NCI-H1105 treated with DMSO at 0.1 percent for 48 hours (cell line): ENCODE measurements at places on chromosomes 1 and 21.

DNA sequence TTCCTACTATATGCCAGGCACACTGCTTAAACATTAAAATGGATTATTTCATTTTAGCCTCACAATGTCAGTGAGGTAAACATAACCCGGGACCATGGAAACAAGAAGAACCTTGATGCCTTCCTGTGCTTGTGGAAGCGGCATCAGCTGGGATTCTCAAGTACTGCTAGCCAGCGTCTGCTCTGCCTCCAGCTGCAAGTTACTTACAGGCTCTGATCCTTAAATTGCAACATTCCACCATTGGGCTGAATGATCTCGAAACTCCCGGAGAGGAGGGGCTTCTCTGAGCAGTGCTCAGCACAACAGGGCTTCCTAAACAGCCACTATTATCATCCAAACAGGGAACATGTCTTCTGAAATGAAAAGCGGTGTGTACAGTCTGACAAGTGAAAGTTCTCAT is 6.7 kb upstream of the MAN1C1 start:
- no peak for DNase-seq

GRCh38 chr1:24501371-24502064 is 1.1 kb upstream of the RCAN3 start:
- no peak for DNase-seq

DNA sequence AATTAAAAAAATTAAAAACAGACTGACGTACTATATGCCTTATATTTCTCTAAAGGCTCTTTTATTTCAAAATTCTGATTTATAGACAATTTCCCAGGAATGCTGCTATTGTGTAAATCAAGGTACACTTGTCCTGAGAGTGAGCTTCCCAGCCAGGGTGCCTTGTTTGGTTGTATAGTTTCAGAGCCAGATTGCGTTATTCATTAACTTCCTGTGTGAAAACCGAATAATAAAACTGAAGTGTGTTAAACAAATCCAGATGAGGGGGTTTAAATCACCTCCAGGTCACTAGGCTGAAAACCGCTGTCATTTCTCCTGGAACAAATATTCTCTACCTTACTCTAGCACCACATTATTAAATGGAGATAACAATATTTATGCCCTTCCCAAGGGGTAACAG is 68.7 kb downstream of the LMX1A start:
- DNase-seq = no peak

- no peak for DNase-seq
Measured at GRCh38 chr1:88216441-88216840, 467.6 kb upstream of the PKN2 start.

- no peak for DNase-seq
Measured at GRCh38 chr1:241308011-241308410, 49.0 kb downstream of the RGS7 start.

- no peak for DNase-seq
Measured at GRCh38 chr1:77310924-77311323, 29.1 kb downstream of the AK5 start.

- no peak for DNase-seq
Measured at GRCh38 chr1:202164271-202165037, 4.1 kb upstream of the PTPN7 start.

DNA sequence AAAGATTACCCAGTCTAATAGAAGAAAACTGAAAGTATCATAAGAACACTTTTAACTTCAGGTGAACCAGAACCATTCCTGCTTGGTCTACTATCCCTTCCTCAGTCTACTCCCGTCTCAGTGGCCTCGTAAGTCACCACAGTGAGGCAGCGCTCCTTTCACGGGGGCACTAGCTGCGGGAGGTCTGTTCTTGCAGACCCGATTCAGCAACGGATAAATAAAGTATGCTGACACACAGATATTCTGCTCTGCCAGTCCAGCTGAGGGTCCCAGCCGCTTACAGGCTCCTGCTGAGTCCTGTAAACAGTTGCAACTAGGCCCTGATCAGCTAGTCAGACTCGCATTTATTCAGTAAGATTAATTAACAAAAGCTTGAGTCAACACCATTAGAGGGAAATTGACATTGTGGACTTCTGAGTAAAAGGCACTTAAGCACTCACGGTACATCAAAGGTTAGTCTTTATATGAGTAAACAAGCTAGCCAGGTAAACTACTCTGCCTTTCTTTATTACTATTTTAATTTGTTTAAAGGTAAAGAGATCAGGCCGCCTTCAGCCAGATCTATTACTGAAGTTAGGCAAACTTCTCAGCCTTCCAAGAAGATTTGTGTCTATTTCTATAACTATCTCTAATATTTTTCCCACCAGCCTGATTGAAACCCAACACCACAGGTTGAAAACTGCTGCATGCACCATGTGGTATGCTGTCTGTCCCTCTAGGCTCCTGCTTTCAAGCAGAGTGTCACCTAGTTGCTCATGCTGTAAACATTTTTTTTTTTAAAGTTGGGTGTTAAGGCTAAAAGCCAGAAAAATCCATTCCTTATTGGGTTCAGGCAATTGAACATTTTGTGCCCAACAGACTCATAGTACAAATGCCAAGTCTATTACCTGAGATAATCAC is 87.7 kb downstream of the INTS7 start:
- DNase-seq = peak; percentile 95

DNA sequence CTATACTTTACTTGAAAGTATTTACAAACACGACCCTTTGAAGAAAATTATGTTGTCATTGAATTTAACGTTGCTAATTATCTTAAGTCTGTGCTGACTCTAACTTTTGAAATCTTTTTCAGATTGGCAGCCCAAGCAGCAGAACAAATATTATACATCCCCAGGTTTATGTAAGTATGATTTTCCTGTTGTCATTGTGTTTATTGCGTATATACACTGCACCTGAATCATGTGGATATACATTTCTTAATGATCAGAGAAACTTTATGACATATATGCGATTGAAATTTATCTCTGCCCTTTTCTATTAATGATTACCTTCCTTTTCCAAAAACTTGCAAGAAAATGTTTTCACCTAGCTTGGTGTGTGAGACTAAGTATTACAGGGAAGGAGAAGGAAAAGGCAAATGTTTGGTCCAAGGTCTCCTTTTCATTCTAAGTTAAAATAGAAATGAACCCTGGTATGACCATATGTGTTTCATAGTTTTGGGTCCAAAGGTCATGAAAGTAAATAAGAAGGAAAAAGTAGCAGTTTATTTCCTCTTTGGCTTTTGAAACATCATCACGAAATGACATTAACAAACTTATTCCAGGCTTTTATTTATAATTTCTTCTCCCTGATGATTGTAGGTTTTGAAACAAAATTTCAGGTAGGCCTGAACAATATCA is 116.8 kb downstream of the VPS13D start:
- no peak for DNase-seq

GRCh38 chr1:39136638-39137037 is 67.9 kb upstream of the MACF1 start:
- no peak for DNase-seq

GRCh38 chr21:14972678-14973077 is 92.1 kb downstream of the NRIP1 start:
- DNase-seq = no peak

GRCh38 chr1:111174070-111174469 is 26.4 kb downstream of the DENND2D start:
- no peak for DNase-seq

GRCh38 chr1:25100151-25100833 is 132.0 kb downstream of the SYF2 start:
- DNase-seq = no peak

DNA sequence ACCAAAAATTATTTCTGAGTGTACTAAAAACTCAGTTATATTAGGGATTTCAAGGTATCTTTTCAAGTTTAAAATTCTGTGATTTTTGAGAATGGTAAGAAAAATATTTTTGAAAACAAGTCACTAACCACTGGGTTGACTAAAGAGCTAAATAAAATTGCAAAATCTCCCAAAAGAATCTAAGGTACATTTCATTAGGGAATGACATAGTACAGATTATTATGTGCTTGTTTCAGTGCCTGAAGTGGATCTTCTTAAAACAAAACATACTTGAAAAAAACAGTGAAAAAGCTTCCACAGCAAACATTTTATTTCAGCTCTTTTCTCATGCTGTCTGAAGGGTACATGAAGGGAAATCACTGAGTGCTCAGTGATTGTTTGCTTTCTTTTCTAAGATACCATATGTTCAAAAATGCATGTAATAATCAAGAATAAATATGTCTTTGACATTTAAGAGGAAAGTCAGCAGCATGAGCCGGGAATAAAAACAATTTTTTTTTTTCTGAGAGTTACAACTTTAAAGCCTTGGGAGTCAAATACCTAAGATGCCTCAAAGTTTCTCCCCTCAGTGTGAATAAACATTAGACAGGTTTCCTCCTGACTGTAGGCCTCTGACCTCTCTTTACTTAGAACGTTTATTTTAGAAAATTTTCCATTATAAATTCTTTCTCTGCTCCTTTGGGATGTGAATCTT is 200.7 kb downstream of the KCNT2 start:
- DNase-seq = no peak

- no peak for DNase-seq
Measured at GRCh38 chr1:89604414-89604735, 28.5 kb upstream of the LRRC8C start.

GRCh38 chr1:58249388-58249736 is 297.2 kb downstream of the OMA1 start:
- DNase-seq = peak; percentile 40

DNA sequence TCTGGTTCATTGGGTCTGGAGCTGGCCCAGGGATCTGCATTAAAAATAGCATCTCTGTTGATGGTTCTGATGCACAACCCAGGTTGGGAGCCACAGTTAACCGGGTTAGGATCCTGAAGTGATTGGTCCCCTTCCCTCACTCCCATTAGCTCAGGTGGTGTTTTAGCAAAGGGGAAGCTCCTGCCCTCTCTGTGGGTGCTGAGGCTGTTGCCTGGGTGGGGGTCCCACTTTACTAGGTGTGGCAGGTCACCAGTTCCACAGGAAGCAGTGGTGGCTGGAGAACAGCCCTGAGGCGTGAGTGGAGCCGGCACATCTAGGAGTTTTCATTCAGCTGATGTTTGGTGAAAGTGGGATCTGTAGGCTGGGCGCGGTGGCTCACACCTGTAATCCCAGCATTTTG is 86.5 kb downstream of the MAN1C1 start:
- no peak for DNase-seq

GRCh38 chr1:109091078-109091838 is 694 bp downstream of the TMEM167B start:
- DNase-seq = peak; percentile 42

DNA sequence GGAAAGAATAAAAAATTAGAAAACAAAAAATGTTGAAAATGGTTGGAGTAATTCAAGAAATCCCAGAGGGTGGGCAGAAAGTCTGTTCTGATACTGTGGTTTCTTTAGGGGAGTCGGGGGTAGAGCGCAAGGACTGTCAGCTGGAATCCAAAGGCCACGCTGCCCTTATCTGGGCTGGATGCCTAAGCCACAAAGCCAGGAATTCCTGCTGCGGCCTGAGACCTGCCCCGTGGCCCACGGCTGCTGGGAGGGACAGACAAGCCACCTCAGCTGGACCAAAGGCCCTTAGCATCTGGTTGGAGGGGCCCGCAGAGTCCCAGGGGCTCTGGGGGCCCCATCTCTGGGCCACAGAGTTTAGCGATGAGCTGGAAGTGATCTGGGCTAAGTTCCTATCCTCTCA is 60.2 kb downstream of the DMRTB1 start:
- DNase-seq = no peak

GRCh38 chr1:119298687-119299303 is 69.8 kb upstream of the HAO2 start:
- DNase-seq = peak; percentile 83

DNA sequence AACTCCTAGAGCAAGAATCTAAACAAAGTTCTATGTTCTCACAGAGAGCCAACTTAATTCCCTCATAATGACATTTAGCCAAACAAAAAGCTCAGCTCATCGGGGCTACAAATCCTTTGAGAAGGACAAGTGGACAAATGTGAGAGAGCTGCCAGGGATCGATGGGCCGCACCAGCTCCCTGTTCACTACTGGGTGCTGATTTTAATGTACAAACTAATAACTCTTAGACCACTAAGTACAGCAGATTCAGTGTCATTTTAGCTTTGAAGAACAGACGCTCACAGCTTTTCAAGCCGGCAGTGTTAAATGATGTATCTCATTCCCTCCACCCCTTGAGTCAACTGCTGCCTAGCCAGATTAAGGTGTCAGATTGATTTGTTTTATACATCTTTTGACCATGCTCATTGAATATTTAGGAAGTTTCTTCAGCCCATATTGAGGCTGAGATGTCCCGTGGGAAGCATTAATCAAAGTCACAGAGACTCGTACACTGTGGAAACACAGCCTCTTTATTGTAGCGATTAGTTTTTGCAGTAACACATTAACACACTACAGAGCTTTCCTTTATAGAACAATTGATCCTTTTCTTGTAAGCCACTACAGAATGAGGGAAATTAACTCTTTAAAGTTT is 21.1 kb downstream of the PROX1 start:
- DNase-seq = no peak

DNA sequence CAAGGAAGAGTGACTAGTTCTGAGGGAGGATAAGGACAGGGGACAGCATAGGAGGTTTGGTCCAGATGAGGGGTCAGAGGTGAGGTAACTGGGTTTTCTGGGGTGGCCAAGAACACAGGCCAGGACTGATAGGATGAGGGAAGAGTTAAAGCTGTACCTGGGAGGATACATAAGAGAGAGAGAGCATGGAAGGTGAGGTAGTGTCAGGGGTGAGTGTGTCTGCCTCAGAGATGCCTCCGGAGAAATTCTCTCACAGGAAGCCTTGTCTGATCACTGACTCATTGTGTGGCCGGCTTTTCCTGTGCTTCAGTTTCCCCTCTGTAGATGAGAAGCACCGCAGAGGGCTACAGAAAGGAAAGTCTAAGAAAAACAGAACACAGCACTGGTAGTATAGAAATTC is 40.2 kb downstream of the FASLG start:
- no peak for DNase-seq

DNA sequence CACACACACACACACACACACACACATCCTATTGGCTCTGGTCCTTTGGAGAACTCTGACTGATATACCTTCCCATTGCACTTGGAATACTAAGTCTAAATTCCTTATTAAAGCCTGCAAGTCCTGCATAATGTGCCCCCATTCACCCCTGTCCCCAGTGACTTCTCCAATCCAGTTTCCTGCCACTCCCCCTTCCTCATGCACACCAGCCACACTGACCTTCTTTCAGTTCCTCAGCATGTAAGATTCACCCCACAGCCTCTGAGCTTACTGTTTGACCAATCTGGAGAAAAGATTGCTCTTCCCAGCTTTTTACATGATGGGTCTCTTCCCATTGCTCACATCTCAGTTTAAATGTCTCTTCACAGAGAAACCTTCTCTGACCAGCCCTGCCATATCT is 146.6 kb downstream of the TBX15 start:
- no peak for DNase-seq

- no peak for DNase-seq
Measured at GRCh38 chr1:25065321-25065721, 135.2 kb upstream of the RUNX3 start.

DNA sequence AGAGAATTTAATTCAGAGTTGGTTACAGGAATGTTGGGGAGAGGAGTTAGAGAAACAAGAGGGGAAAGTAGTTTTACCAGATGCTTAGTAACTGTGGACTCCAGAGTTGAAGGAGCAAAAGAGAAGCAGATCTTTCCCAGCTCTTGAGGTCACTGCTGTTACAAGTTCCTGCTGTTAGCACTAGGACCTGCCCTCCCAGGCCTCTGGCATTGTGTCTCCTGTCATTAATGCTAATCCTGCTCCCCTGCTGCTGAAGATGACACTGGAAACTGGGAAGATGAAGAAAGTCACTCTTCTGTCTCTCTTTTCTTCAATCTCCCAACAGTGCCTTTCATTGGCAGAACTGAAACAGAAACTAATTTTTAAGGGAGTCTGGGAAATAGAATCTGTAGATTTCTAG is 845.6 kb downstream of the ADGRL2 start:
- DNase-seq = no peak
